ENCODE measurements at places on chromosomes 16 and 17. TPM values are rescaled to one million over a fixed set of nuclear protein-coding genes. Genes with fewer than 3 reads are reported as not detected.

DNA sequence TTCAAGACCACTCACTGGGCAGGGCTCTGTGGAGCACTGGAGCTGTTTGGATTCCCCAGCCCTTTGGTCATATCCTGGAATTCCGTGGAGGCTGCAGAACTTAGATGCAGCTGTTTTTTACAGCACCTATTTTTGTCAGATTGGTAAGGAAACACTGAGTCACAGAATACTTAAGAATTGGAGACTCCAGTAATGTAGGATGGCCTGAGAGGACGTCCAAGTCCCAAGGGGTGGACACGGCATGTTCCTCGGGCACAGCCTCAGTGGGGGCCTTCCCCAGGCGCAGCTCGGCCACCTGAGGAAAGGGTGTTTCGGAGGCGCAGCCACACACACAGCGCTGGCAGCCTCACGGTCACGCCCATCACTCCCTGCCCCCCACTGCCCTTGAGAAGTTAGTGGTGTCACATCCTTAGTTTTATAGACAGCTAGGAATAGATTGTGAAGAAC lies 14.8 kb downstream of the PLD6 start:
- no peak for DNase-seq

RNF157 gene
- 18.3 TPM for total RNA-seq

DNA sequence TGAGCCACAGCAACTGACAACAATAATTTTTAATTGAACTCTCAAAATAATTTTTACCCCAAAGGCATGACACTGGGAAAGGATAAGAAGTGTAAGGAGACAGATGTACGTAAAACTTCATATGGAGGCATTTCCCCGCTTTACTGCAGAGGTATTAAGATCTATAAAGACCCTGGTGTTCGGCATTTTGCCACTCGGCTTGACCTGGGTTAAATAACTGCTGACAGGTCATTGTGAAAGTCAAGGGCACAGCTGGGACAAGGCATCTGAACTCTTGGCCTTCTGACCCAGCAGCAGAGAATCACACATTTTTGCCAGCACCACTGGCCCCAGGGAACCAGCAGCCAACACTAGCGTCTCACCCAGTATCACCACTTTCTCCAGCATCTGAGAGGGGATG lies 372.1 kb downstream of the SOX9 start:
- DNase-seq = no peak

- no peak for DNase-seq
Observed at GRCh38 chr16:83306961-83307593, 500.7 kb upstream of the HSBP1 start.

NOTUM gene
- total RNA-seq = under 0.01 TPM

GRCh38 chr17:17146786-17147406 lies 59.2 kb downstream of the PLD6 start:
- DNase-seq = no peak

DNA sequence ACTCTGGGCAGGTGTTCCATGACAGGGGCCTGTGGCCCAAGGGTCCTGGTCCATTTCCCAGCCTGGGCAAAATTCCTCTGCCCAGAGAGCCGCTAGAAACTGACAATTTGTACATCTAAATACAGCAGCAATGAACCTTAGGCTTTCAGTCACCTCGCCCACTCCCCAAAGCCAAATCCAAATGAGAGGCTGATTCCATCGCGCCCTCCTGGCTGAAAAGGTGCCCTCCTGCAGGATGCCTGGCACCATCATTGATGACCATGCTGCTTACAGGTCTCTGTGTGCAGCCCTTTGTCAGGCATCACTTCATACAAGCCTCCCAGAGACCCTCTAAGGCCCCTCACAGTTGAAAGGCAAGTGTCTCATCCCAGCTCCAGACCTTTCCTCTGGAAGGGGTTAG lies 114.7 kb downstream of the C16orf78 start:
- no peak for DNase-seq

DNA sequence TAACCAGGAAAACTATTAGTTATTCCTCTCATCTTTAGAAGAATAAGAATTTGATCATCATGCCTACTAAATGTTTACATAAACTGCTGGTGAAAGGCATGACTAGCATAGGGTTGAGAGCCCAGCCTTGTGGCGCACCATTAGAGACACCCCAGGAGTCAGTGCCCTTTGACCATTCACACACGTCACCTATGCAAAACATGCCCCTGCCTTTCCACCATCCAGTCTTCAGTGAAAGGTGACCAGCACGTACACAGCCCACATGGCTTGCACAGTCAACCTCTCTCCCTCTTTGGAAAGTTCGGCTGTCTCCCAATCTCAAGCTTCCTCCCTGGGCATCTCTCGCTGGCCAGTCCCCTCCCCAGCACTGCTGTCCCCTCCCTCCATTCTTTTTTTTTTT lies 150.3 kb downstream of the ENGASE start:
- no peak for DNase-seq

All from frontal cortex (tissue), 4 donors.